Stimulated activated CD4-positive, alpha-beta T cell treated with anti-CD3 and anti-CD28 coated beads, Interleukin-4, amount 100 ng/mL, for 48 hours (primary cell): ENCODE measurements at places on chromosomes 7 and 10.

GRCh38 chr10:108673741-108674140 lies 1249.6 kb downstream of the XPNPEP1 start:
- no peak for DNase-seq

DNA sequence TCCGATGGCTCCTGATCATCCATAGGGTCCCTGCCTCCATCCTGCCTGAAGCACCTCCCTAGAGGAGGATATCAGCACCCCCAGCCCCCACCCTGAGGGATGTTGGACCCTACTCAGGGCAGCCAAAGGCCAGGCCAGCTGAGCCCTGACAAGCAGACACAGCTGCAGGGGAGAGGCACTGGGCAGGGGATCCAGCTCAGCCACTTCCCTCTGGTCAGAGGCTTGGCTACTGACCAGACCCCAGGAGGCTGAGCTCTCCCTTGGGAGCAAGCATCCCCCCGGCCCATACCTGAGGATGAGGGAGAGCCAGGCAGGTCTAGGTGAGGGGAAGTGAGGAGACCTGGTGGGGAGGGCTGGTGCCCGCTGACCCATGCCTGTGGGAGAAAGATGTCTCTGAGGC lies 6.6 kb downstream of the LDB3 start:
- no peak for DNase-seq

GRCh38 chr7:24576171-24577025 lies 3.1 kb downstream of the PALS2 start:
- DNase-seq = no peak

DNA sequence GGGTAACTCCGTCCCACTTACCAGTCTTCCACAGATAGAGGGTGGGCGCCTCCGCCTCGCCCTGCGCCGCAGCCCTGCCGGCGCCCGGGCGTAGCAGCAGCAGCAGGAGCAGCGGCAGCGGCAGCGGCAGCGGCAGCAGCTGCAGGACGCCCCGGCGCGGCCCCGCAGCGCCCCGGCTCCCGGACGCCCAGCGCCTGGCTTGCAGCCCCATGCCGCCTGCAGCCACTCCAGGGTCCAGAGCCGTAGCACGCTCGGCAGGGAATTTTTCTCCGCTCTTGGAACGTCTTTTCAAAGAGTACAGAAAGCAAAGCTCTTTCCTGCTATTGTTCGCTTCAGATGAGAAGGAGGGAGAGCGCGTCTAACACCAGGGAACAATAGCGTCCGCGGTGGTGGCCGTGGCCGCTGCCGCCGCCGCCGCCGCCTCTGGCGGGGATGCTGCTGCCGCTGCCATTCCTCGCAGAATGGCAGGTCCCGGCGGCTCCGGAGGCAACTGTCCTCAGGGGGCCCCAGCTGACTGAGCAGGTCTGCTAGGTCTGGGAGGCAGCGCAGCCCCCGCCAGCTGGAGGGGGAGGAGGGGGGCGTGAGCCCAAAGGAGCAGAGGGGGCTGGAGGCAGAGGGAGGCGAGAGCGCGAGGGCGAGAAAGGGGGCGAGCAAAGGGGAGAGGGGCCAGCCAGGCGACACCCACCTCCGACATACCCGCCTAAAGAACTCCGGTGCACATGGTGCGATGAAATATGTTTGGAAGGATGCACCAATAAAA lies at the start of gene THSD7A:
Gene THSD7A, minus strand, starts transcription at position 463 of the 760 bp plus-strand sequence. Its CDS starts 252 bp downstream, at position 211.
- DNase-seq = no peak

DNA sequence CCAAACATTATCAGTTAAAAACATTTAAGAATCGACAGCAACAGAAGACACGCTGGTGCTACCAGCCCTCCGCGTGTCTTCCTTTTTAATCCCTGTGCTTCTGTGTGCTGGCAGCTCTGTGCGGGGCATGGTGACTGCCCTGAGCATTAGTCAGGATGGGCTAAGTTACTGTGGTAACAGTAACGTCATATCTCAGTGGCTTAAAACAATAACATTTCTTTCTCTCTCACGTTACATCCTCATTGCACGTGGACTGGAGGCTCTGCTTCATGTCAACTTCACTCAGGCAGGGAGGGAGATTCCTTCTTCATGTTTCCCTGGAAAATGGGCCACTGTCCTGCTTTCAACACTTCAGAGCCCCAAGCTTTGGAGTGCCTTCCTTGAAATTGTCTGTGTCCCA lies 378.5 kb downstream of the CCSER2 start:
- DNase-seq = no peak

GRCh38 chr10:69677985-69678654 lies 48.1 kb downstream of the FAM241B start:
- DNase-seq = no peak

DNA sequence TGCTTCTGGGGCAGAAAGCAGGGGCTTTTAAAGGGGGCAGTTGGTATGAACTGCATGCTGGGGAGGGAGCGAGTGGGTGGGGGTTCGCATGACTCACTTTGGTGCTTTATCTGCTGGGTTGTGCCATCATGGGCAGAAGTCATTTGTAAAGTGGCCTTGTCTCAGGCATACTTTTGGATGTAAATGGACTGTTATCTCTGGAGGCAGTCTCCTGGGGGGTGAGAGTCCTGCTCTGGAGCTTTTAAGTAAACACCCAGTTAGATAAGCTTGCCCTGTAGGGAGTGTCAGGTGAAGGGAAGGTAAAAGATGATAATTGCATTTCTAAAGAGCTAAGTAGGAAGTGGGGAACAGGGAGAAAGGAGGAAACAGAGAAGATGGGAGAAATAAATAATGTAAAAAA lies 1.6 kb upstream of the GSTO1 start:
- DNase-seq = no peak

GRCh38 chr10:110514848-110515247 lies 17.1 kb downstream of the DUSP5 start:
- no peak for DNase-seq

DNA sequence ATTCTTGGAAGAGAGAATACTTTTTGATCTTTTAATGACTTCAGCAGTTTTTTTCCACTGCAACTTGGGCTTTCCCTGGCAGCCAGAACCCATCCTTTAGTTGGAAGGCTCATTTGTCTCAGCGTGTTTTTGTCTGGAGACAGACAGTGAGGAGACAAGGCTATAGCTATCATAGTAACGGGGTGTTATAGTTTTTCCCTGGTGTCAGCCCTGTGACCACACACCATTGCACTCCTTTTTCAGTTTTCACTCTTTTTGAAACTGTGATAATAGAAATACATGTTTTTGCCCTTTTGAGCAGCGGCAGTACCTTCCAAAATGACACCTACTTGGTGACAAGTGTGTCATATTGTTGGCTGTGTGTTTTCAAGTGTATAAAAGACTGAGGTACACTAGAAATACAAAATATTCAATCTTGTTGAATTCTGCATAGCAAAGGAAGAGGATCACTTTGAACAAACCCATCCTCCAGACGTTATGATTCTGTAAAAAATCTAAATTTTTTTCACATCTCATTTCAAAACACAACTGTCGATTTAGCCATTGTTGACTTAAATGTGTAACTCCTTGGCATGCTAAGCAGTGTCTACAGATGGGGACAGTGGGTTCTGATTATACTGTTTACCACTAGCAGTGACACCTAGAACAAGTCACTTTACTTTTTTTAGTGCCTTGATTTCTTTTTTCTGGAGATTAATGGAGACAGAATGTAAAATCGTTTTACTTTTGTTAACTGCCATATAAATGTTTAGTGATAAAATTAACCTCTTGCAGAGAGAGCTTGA lies 130.1 kb downstream of the EXOC4 start:
- DNase-seq = no peak

DNA sequence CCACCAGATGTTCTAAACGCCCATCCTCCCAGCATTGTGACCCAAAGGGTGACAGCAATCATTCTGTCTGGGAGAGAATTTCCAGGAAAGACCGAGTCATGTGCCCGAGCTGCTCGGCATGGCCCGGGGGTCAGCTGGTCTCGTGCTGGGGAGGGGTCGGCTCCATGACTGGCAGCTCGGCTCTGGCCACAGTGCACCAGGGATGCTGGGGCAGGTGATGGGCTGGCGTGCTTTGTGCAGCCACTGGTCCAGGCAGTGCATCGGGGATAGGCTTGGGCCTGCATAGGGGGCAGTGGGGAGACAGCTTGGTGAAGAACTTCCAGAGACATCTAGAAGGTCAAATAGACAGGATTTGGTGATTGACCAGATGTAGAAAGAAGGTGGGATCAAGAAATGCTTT lies 39.2 kb upstream of the PSMG3 start:
- no peak for DNase-seq

- DNase-seq = no peak
These were observed 49.2 kb upstream of the SHH start for GRCh38 chr7:155861480-155861868.

DNA sequence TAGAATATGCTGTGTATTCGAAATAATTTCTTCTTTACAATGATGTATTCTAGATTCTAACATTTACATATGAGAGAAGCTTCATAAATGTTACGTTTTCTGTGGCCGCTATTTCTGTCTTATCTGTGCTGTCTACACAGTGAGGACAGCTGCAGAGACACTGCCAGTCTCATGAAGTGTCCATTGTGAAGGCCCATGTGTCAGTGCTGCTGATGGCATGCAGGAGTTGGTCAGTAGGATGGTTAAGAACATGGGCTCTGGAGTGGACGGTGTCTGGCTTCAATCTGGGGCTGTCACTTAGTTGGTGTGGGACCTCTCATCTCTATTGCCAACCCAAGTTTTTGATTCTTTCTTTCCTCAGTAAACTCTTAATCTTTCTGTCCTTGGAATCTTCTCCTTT lies 137.3 kb downstream of the SDK1 start:
- DNase-seq = no peak

DNA sequence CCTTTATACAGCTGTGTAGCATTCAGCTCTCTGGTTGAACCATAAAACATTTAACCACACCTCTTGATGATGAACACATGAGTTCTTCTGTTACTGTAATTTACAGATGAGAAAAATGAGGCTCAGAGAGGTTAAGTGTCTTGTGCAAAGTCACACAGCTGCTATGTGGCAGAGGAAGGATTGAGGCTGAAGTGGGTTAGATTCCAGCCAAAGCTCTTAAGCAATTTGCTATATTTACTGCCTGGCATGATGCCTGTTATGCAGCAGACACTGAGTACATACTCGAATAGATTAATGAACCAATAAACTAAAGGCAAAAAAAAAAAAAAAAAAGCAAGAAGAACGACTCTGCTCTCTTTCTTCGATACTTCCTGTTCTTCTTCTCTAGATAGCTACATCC lies 35.7 kb downstream of the GFRA1 start:
- no peak for DNase-seq

DNA sequence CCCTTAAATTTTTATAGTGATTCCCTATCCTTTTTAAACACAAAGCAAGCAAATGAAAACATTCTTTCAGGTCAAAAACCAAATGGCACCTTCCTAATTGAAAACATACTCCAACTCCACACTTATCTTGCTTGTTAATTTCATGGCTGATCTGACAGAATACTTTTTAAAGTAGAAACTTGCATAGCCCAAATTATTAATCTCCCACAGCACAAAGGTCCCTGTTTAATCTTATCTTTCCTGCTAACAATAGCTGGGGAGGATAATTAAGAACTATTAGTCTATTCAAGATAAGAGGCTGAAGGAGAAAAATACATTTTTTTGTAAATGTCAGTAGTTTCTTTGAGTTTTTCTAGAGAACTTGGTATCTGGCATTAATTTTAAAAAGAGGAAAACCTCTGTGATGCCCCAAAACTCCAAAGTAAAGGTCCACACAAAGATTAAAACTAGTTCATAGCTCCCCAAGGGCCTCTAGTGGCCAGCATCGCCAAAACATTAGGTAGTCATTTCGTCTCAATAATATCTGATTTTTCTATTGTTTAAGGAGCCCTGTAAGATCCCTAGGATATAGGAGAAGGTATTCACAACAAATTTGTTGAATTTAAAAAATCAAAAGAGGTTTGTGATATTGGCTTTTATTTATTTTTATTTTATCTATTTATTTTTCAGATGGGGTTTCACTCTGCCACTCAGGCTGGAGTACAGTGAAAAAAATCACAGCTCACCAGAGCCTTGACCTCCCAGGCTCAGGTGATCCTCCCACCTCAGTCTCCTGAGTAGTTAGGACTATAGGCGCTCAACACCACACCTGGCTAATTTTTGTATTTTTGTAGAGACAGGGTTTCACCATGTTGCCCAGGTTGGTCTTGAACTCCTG lies 14.7 kb downstream of the CDNF start:
- no peak for DNase-seq

- no peak for DNase-seq
These were observed 97.3 kb downstream of the GLI3 start for GRCh38 chr7:42139751-42140150.

GRCh38 chr10:101452176-101452575 lies 98.2 kb downstream of the BTRC start:
- no peak for DNase-seq

DNA sequence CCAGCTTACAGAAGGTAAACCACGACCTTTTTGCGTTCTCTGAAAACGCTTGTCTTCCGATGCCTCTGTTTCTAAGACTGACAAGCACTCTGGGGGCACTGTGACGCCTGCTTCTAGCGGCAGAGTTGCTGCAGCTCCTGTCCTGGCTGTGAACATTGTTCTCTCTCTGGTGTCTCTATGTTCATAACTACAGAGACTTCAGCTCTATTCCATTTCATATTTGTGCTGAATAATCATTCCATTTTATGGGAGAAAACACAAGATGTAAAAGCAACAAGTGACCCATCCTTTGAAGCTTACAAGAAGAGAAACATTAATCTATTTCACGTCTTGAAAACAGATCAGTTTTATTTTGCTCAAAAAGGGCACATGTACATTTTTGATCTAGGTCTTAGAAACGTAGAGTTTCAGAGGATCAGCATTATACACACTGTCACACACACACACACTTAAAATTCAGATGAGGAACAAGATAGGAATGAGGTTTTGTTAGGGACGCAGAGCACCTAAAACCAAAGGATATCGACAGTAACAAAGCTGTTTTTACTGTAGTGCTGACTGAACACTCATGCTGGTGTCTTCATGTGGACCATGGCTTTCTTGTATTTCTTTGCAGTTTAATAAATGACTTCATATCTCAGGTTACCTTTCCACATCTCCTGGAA lies 3.0 kb downstream of the IKZF1 start:
- DNase-seq = no peak

DNA sequence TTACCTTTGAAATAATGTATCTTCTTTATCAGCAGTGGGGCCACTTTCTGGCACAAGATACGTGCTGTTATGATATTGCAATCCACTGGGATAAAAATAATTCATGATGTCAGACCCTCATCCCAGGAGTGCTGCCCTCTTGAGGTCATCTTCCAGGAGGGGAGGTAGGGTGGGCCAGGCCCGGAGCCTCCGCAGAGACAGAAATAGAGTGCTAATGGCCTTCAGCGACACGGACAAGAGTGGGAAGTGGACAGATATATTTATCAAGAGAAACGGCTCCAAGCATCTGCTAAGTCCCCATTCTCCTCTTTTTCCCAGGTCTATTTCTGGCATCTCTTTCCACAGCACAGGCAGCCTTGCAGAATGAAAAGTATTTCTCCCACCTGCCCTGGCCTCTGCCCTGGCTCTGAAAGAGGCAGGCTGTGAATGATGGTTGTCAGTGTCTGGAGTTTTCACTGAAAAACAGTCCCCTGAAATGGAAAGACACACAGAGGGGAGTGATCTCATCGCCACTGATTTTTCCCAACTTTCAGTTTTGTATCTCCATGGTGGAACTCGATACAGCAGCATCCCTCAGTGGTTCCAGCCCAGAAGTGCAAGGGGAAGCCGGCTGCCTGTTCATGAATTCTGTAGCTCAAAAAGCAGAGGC lies 251.7 kb upstream of the MYO3A start:
- DNase-seq = no peak

- DNase-seq = no peak
These were observed 97.1 kb downstream of the CREB5 start for GRCh38 chr7:28509251-28510025.

- DNase-seq = no peak
These were observed 10.7 kb upstream of the CASD1 start for GRCh38 chr7:94498918-94499317.
